ENCODE measurements at places on chromosomes 5 and 9.

- no peak for DNase-seq
These were observed 36.6 kb downstream of the UHRF2 start for GRCh38 chr9:6449645-6450044.

DNA sequence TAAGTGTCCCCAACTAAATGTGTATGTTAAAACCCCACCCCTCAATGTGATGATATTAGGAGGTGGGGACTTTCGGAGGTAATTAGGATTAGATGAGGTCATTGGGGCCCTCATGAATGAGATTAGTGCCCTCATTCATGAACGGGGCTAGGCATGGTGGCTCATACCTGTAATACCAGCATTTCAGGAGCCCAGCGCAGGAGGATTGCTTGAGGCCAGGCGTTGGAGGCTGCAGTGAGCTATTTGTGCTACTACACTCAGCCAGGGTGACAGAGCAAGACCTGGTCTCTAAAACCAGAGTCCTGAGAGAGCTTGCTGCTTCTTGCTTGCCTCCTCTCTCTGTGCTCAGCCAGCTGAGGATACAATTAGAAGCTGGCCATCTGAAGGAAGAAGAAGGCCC is 62.1 kb upstream of the HSPA9 start:
- no peak for DNase-seq

- no peak for DNase-seq
These were observed 145.5 kb upstream of the SLC24A2 start for GRCh38 chr9:19934301-19934871.

- no peak for DNase-seq
These were observed 1.6 kb upstream of the FCN1 start for GRCh38 chr9:134919303-134919702.

GRCh38 chr9:138045541-138046490 is 168.2 kb downstream of the CACNA1B start:
- DNase-seq = no peak

DNA sequence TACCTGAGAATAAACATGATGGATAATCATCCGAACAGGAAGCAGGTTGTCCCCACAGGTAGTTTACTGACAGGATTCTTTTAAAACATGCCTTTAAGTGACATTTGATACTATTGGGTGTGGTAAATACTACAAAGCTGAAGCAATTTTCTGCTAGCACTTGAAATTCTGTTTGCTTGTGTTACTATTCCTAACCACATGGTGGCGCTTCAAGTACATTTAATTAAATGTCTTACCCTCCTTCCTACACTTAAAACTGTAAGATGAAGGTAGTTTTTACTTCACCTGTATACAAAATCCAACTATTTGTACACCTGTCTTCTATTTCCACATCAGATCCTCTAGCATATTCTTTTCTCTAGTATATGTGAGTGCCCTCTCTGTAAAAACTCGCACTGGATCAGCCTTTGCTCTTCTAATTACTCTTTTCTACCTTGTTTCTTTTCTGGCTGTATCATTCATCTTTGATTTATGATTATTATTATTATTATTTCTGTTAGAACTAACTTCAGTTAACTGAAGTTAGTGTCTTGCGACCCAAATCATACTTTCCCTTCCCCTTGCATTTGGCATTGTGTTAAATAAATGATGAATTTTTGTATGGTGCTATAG is 18.4 kb downstream of the SLC25A46 start:
- DNase-seq = no peak

- DNase-seq = no peak
These were observed 26.9 kb upstream of the RAPGEF6 start for GRCh38 chr5:131661933-131662332.

DNA sequence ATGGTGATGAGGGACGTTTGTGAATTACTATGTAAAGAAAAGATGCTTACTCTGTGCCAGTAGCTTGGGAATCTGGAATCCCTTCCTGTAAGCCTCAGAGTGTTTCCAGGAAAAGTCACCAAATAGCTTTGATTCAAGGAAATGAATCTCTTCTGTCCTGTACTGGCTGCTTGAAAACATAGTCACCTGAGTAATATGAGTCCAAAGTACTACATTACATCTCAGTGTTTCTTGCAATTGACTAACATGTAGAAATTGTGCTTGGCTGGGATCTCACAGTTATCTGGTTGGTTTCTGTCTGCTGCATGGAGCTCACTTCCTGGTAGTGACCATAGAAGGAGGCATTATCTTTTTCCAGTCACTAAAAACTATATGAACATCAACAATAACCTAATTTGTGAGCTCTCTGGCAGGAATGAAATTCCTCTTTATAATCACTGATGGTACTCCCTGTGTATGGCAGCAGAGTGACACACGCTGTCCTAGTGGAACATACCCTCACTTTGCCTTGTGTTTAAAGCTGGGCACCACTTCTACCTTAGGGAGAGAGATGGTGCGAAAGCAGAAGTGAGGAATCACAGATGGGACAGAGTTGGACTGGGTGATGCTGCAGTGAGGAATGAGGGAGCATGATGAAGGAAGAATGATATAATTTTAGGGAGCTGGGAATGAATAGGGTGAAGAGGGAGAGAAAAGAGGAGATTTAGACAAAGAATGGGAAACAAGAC is 568.5 kb downstream of the RAB3C start:
- no peak for DNase-seq

GRCh38 chr9:81141961-81142360 is 547.4 kb downstream of the TLE1 start:
- no peak for DNase-seq

DNA sequence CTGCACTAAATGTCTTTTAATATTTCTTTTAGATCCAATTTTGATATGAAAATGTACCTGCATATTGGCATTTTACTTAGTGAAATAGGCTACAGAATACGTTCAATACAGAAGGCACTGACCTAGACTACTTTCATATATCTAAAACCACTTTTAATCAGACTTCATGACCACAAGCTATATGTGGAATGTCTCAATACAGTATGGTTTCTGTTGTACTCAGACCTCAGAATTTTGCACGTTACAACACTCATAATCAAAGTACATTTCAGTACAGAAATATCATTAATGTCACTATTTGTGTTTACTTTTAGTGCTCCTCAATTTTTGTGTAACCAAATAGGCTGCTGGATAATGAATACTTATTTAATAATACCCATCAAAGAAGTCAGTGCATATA is 74.8 kb downstream of the MEF2C start:
- no peak for DNase-seq

All from DMS 273 treated with DMSO at 0.1 percent for 48 hours (cell line).